ENCODE measurements at places on chromosomes 6 and 20.

- no peak for DNase-seq
These were observed 336.6 kb downstream of the QKI start for GRCh38 chr6:163751032-163751525.

GRCh38 chr6:39223555-39223954, 5.7 kb downstream of the KCNK5 start:
- DNase-seq, result no peak

DNA sequence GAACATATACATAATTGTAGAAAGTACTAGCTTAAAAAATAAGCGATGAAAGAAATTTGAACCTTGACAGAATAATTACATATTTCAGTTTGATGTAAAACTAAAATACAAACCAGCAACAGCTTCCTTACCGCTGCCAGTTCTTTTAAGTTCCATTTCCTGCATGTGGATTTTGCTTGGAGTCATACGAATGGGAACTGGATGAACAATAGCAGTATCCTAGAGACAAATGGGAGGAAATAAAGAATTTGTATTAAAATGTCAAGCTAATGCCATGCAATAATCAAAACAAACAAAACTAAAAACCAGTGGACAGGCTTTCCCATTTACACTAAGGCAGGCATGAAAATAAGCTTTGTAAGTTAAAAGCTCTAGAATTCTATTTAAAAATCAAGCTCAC, 67.1 kb downstream of the REPS1 start:
- DNase-seq, result no peak

DNA sequence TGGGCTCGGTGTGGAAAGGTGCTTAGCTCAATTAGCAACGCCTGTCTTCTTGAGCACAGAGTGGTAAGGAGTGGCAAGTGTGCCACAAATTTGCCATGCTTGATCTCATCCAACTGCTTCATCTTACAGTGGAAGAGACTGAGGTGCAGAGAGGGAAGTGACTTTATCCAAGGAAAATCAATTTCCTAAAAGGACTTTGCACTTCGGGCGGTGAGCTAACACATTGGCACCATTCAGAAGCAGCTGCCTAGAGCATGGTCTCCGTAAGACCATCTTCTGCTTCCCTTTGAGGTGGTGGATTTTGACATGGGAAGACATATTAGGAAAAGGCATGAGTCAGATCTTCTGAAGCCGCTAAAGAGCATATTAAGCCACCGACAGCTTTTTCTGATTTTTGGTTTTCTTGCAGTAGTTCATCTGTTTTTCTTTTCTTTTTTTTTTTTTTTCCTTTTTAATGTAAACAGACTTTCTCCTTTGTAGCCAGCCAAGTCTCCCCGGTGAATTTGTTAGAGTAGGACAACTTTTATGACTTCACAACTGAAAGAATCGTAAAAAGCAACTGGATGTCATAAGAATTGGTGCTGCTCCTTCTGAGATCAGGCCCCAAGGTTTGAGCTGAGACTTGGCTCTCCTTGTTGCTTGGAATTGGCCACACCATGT, 273.2 kb downstream of the CDC5L start:
- DNase-seq, result no peak

GRCh38 chr6:68158256-68158655, 476.8 kb upstream of the ADGRB3 start:
- DNase-seq, result no peak

DNA sequence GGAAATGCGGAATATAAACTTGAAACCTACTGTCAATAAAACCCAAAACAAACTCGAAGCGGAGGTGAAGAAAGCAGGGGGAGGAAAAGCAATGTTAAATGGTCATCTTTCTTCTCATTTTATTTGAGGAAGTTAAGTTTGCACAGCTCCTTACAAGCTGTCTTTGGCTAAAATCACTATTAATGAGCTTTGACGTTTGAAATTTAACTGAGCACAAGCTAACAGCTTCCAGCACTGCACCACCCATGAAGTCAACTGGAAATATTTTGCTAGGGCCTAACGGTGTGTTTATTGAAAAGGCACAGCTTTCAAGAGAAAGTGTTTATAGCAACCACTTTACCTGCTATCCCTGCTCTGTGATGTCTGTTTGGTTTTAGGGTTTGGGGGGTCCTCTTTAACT, 103.8 kb downstream of the PKHD1 start:
- DNase-seq, result no peak

GRCh38 chr6:50062051-50062450, 12.3 kb upstream of the DEFB112 start:
- DNase-seq, result no peak

DNA sequence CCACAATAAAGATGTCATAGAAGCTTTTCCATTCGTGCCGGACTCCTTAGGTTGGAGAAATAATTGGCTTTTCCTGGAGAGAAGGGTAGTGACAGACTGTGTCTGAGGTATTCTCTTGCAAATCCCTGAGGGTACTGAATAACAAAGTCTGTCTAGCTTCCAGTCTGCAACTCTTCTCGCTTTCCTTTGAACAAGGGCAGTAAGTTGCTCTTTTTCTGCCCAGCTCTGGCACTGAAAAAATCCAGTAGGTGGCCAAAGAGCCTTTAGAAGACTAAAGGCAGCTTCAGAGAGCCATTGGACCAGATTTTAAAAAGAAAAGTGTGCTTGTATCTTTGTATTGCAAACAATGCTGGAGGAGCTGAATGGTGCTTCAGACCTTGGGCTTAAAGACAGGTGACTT, 20.7 kb upstream of the RREB1 start:
- no peak for DNase-seq

DNA sequence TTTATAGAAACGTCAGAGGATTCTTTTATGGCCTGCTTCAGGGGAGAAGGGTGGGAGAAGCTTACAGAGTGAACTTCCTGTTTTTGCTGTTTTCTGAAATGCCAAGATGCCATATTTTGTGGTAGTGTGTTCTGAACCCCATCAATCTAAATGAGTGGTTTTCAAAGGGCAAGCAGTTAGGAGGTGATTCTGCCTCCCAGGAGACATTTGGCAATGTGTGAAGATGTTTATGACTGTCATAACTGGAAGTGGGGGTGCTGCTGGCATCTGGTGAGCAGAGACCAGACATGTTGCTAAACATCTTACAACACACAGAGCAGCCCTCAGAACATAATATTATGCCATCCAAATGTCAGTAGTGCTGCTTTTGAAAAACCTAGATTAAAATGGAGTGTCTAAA, 6.0 kb upstream of the PRL start:
- no peak for DNase-seq

GRCh38 chr6:109760208-109760607, 69.1 kb downstream of the FIG4 start:
- no peak for DNase-seq

GRCh38 chr6:128233531-128233930, 286.9 kb downstream of the PTPRK start:
- no peak for DNase-seq

All from GM12878 (cell line).